H7 (cell line): ENCODE measurements at places on chromosomes 2 and 18. TPM values are rescaled to one million over a fixed set of nuclear protein-coding genes. Genes with fewer than 3 reads are reported as not detected.

DNA sequence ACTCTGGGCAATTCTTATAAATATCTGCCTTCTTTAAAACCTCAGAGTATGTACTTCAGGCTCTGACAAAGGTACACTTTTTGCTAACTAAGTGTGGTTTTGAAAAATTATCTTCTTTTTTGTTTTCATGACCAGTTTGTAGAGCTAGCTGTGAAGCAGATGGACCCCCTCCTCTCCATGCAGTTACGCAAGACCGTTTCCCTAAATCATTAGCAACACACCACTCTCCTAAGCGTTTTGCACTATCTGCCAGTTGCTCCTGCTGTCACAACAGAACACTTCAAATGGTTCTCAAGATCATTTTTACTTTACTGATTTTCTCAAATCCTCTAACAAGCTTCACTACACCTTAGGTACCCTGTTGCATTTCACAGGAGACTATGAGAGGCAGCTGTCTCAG, 53.3 kb downstream of the GULP1 start:
- no peak for DNase-seq

- DNase-seq: no peak
Measured at GRCh38 chr2:159163930-159164329, 122.6 kb downstream of the WDSUB1 start.

The RIT2 gene
- 0.17 and 0.26 TPM in 2 replicates for total RNA-seq

The GREB1 gene
- 16.9 and 17.3 TPM in 2 replicates for total RNA-seq

GRCh38 chr2:138421315-138421970, 80.1 kb upstream of the SPOPL start:
- no peak for DNase-seq

GRCh38 chr18:33594799-33595198, 16.8 kb downstream of the ASXL3 start:
- DNase-seq: no peak

DNA sequence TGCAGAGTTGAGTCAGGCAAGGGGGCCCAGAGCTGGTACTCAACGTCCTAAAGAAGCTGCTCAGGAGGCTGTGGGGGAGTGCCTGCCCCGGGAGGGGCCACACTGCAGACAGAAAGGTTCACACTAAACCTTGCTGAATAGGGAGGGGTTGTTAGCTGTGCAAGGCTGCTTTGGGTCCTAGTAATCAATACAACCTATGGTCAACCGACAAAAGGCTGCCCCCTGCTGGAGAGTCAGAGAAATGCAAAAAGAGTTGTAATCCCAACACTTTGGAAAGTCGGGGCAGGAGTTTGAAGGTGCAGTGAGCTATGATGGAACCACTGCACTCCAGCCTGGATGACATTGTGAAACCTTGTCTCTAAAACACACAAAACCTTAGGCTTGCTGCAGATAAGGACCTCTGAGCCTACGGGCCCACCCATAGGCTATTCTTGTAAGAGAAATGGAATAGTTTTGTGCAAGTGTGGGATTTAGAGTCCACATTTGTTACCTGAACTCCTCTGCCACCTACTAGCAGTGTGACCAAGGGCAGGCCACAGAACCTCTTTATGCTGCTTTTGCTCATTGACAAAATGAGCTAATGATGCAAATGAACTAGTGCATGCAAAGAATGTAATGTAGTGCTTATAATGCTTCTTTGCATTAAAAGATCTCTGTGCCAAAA, 81.5 kb downstream of the PRPF40A start:
- peak; percentile 60 for DNase-seq

GRCh38 chr2:14479486-14479885, 153.0 kb upstream of the LRATD1 start:
- DNase-seq: no peak

DNA sequence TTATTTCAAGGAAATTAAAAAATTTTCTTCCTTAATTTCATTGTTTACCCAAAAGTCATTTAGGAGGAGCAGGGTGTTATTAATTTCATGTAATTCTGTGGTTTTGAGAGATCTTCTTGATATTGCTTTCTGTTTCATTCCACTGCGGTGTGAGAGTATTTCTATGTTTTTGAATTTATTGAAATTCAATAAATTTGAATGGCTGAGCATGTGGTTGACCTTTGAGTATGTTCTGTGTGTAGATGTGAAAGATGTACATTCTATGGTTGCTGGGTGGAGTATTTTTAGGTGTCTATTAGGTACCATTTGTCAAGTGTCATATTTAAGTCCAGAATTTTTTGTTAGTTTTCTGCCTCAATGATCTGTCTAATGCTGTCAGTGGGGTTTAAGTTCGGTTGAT, 39.4 kb upstream of the LANCL1 start:
- no peak for DNase-seq

The BOLL gene
- 0.24 TPM in 1 of 2 replicates, not detected in the other for total RNA-seq

The ALLC gene
- not detected in 2 replicates for total RNA-seq

The MARCO gene
- not detected in 2 replicates for total RNA-seq

DNA sequence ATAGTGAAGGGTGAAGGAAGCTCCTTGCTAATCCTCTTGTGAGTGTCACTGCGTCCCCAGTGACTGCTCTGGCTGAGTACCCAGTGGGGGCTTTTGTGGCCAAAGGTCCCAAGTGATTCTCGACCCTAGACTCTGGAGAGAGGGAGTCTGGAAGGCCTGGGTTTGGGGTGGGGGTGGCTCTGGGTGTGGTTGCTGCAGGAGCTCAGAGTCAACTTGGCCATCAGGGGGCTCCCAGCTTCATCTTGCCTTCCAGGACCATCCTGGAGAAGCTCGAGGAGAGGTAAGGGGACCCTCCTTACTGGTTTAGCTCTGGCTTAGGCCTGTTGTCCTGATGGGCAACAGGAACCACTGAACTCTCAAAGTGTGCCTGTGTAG, 592 bp downstream of the PSD4 start:
- DNase-seq: peak; percentile 48

The ZRANB3 gene
- 10.4 and 14.0 TPM in 2 replicates for total RNA-seq

GRCh38 chr2:109208071-109208950, 79.3 kb downstream of the SH3RF3 start:
- DNase-seq: peak; percentile 71

The GAL3ST2 gene
- total RNA-seq: 0.14 TPM in 1 of 2 replicates, not detected in the other

DNA sequence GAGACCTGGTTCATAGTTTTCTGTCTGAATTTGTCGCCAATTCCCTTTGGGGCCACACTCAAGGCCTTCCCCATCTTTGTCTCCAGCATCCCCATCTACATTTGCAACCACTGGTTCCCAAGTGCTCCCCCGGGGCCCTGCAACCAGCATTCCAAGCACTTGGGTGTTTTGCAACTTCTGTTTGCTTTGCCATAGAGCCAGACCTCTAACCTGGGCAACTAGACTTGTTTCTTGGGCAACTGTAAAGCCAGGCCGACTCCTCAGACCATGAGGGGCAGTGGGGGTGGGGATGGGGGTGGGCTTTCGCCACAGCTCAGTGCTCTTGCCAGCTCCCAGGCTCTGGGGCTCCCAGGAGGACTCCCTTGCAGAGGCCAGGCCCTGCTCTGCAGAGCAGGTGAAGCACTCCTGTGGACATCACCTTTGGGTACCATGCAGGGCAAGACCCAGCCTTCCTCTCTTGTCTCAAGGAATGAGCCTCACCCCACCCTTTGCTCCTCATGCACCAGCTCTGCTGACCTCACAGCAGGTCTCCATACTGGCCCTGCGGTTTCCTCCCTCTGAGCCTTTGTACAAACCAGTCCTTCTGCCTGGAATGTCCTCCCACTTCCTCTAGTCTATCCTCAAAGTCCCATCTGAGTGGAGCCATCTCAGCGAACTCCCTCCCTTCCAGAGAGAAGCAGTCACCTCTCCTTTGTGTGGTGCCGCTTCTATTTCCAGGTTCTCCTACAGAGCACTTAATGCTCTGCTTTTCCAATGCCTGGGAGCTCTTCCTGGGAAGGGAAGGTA, 126.7 kb upstream of the MYCN start:
- no peak for DNase-seq

- DNase-seq: no peak
Measured at GRCh38 chr2:205477016-205477705, 205.1 kb upstream of the NRP2 start.

GRCh38 chr2:17479875-17480274, 38.4 kb downstream of the RAD51AP2 start:
- no peak for DNase-seq

- DNase-seq: peak; percentile 93
Measured at GRCh38 chr2:39665811-39666490, at the start of gene TMEM178A. Gene TMEM178A (plus strand): TSS chr2:39665917. CDS start chr2:39665975, 58 bp downstream.

The BBS5 gene
- 1.3 and 1.9 TPM in 2 replicates for total RNA-seq

GRCh38 chr2:69242651-69243051, 144.4 kb downstream of the GFPT1 start:
- DNase-seq: no peak

DNA sequence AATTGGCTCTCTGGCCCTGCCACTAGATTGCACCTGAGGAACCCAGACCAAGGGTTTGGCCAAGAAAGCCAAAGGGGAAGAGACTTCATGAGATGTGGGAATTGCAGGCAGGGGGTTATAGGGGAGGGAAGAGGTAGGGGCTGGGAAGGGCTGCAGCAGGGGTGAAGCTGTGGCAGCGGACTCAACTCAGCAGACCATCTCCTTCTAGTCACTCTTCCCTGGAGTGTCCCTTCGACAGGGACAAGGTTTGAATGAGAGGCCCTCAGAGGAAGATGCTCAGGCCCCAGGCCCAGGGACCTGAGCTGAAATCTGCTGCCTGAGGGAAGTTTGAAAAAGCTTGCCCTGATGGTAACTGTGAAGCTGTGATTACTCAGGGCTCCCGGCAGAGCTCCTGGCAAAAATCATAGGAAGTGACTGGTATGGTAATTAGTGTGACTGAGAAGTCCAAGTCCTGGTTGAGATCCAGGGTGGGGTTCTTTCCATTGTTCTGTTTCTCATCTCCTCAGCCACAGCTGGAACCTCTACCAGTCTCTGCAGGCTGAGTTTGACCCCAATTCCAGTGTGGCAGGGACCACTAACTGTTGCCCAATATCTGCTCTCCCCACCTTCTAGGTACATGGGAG, 300.9 kb downstream of the CYP26B1 start:
- DNase-seq: no peak

The XDH gene
- total RNA-seq: 0.59 and 1.3 TPM in 2 replicates

The TLX2 gene
- not detected in 2 replicates for total RNA-seq

GRCh38 chr2:224820283-224820991, 104.3 kb upstream of the CCDC195 start:
- no peak for DNase-seq

DNA sequence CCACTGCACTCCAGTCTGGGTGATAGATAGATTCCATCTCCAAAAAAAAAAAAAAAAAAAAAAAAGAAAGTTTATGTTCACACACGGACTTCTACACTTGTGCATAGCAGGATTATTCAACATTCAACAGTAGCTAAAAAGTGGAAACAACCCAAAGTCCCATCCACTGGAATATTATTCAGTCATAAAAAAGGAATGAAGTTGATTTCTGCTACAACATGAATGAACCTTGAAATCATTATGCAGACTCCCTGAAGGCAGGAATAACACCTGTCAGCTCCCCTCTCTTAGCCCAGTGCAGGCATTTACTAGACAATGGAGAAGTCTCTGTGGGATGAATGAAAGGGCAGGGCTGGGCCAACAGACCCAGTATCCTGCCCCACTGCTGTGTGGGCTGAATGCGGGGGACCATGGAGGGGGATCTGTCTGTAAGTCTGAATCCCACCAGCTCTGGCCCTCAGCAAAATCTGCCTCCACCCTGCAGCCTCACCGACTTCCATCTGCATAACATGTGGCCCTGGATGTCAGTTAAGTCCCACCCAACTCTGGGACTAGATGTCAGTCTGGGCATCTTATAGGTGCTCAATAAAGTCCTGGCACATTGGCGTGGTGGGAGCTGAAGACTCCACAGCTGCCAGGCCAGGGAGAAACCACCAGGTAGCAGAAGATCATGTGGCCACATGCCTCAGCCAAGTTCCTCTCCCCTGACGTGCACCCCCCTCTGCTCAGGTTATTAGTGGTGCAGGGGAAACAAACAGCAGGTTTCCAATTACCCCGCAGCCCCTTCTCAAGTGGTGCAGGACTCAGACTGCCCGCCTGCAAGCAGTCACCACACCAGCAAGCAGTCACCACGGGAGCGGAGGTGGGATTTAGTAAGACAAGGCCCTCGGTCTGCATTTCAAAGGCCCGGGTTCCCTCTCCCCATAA, 8.9 kb downstream of the ZFP36L2 start:
- DNase-seq: peak; percentile 87

The SLC4A3 gene
- 6.9 and 8.2 TPM in 2 replicates for total RNA-seq

The SCYGR4 gene
- not detected in 2 replicates for total RNA-seq

DNA sequence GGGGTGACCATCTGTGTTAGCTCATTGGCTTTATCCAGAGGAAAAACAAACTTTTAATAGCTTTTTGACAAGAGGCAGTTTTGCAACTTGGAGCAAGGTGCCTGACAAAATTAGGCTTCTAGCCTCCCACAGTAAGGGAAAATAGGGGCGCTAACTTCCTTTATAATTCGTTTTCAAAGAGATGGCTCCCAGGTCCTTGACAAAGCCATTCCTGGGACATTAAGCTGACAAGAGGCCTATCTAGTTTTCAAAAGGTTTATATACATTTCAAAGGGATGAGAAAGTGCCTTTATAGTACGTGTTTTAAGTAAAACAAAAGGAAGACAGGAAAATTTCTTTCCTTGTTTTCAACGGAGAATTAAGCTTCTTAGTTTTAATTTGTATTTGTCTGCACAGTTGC, 159.4 kb upstream of the GCFC2 start:
- peak; percentile 35 for DNase-seq

GRCh38 chr2:28752631-28753376, 1.2 kb downstream of the PPP1CB start:
- no peak for DNase-seq

The GALR1 gene
- total RNA-seq: 0.15 and 0.17 TPM in 2 replicates

GRCh38 chr18:33472509-33472908, 32.0 kb upstream of the CCDC178 start:
- no peak for DNase-seq

DNA sequence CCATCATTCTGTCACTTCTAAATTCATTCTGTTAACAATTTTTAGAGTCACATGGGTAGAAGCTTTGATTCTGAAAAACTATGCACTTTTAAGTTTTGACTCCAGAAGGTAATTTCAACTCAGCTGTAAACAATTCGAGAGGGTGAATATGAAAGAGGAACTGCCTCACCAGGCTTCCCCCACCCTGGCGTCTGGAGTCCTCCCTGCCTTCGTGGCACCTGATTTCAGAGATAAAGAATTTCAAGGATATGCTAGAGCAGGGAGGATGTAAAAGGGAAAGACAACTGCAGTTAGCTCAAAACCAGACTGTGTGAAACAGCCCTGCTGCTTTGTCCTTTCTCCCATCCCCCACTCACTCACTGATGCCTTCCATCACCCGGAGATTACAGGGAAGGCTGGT, 40.7 kb downstream of the ONECUT2 start:
- DNase-seq: no peak

DNA sequence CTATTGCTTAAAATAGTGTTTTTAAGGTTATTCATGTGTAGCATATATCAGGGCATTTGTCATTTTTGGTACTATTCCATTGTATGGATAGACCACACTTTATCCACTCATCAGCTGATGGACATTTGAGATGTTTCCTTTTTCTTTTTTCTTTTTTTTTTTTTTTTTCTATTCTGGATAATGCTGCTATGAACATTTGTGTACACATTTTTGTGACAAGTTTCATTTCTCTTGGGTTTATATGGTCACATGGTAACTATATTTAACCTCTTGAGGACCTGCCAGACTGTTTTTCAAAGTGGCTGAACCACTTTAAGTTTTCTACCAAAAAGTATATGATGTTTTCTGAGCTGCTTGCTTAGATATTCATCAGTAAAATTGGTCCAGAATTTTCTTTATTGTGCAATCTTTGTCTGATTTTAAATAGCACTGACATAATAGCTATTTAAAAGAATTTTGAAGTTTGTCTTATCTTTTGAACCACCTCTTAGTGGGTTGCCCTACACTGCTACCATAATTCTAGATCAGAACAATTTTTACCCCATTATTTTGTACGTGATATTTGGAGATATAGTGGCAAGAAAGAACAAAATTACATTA, 219.4 kb upstream of the SIX3 start:
- DNase-seq: no peak

GRCh38 chr18:3055816-3056215, 42.9 kb upstream of the LPIN2 start:
- DNase-seq: no peak

The MOCOS gene
- 1.7 and 2.4 TPM in 2 replicates for total RNA-seq

The TMEM17 gene
- total RNA-seq: 1.1 and 1.7 TPM in 2 replicates

The ANKRD30BL gene
- total RNA-seq: not detected in 2 replicates
